Renal cortical epithelial cell (primary cell): ENCODE measurements at places on chromosomes 2 and 18. TPM values are rescaled to one million over a fixed set of nuclear protein-coding genes. Genes with fewer than 3 reads are reported as not detected.

The AGAP1 gene
- 10.2 and 17.6 TPM in 2 replicates for total RNA-seq

The EPB41L3 gene
- 40.8 and 54.0 TPM in 2 replicates for total RNA-seq

The IMMT gene
- 57.1 and 98.5 TPM in 2 replicates for total RNA-seq

The MARCHF4 gene
- total RNA-seq: 0.15 and 1.2 TPM in 2 replicates

The UCN gene
- 0.70 TPM in 1 of 2 replicates, not detected in the other for total RNA-seq

The DNAH6 gene
- total RNA-seq: under 0.01 and 1.6 TPM in 2 replicates

- peak; percentile 57 for DNase-seq
These were observed 141.6 kb upstream of the TTC39C start for GRCh38 chr18:23872701-23873550.

GRCh38 chr2:135175177-135175576 lies 123.1 kb downstream of the RAB3GAP1 start:
- DNase-seq: no peak

DNA sequence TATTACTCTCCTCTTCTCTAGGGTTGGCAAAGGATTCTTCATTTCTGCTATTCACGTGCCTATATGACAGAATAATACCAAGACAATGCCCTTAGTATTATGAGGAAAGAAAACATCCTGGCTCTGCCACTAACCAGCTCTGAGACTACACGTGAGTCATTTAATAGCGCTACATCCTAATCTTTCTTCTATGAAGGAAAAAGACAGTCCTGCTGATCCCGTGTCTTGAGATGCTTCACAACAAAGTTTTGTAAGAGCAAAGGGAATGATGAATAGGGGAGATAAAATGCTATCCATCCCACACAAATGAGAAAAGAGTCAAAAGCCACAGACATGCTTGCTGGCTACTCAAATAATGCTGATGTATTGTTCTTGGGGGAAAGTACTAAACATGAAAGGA lies 152.8 kb downstream of the PID1 start:
- no peak for DNase-seq

- DNase-seq: peak; percentile 3
These were observed 19.2 kb upstream of the GRP start for GRCh38 chr18:59200787-59201186.

GRCh38 chr18:75052475-75052874 lies 156.5 kb downstream of the PTGR3 start:
- no peak for DNase-seq

GRCh38 chr2:181586569-181587081 lies 70.3 kb downstream of the CERKL start:
- peak; percentile 100 for DNase-seq

GRCh38 chr2:60586081-60586480 lies 32.6 kb upstream of the BCL11A start:
- DNase-seq: no peak

- no peak for DNase-seq
These were observed 59.2 kb downstream of the SMAD2 start for GRCh38 chr18:47871288-47871687.

- DNase-seq: no peak
These were observed 116.1 kb upstream of the RAB6C start for GRCh38 chr2:129863350-129863749.

DNA sequence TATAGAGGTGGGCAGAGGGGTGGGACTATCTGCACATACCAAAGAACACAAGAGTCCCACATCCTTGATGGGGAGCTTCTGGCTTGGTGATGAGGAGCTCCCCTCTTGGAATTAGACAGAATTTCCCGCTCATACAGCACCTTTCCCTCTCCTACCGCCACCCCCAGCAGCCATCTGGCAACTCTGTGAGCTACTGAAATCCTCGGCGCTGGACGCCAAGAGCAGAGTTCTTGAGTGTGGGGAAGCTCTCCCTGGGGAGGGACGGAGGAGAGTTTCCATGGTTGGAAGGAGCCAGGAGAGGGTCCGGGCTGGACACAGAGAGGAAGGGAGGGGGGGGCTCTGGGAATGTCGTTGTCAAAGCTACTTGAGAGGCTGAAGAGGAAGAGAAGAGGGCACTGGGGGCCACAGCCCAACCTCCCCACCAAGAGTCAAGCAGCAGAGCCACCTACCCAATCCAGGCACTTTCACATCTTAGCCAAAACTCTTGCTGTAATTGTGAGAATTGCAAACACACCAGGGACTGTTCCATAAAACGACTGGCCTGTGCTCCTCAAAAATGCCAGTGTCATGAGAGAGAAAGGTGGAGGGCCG lies 89.4 kb upstream of the MCFD2 start:
- no peak for DNase-seq

- DNase-seq: no peak
These were observed 888.8 kb upstream of the SOX11 start for GRCh38 chr2:4803396-4803795.

- peak; percentile 76 for DNase-seq
These were observed 996 bp downstream of the TGFBRAP1 start for GRCh38 chr2:105328281-105329196.

GRCh38 chr2:217948897-217949296 lies 53.9 kb downstream of the TNS1 start:
- no peak for DNase-seq

- DNase-seq: no peak
These were observed 620.2 kb downstream of the KCNJ3 start for GRCh38 chr2:155318710-155319109.

DNA sequence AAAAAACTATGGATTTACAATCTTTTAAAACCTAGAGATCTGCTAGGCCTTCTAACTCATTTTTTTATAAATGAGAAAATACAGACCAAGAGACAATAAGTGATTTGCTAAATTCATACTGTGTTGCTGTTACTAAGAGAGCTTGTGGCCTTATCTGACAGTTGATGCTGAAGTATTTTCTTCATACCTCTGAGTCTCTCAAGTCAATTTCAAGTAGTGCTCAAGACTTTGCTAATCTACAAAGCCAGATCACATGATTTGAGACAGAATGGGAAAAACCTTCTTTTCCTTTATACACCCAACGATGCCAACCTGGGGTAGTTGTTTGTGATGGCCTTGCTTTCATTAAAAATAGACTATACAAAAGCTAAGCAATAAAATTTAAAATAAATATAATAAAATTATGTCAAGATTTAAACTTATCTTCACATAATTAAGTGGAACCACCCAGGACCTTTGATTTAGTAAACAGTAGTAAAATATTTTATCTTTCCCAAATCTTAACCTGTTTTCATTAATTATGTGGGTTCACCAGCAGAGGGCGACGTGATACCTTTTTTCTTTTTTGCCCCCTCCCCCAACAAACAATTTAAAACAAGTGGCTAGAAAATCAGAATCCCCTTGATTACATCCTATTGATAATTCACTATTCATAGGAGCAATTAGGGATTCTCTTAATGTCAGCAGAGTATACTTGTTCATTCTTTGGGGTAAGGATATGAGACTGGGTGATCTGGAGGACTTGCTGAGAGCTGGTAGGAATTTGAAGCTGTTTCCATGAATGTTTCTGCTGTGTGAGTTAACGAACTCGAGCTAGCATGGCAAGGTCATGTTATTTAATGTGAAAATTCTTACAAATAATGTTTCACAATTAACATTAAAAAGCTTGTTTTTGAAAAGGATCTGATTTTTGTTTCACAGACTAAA lies 49.6 kb upstream of the SLC5A7 start:
- DNase-seq: peak; percentile 6

DNA sequence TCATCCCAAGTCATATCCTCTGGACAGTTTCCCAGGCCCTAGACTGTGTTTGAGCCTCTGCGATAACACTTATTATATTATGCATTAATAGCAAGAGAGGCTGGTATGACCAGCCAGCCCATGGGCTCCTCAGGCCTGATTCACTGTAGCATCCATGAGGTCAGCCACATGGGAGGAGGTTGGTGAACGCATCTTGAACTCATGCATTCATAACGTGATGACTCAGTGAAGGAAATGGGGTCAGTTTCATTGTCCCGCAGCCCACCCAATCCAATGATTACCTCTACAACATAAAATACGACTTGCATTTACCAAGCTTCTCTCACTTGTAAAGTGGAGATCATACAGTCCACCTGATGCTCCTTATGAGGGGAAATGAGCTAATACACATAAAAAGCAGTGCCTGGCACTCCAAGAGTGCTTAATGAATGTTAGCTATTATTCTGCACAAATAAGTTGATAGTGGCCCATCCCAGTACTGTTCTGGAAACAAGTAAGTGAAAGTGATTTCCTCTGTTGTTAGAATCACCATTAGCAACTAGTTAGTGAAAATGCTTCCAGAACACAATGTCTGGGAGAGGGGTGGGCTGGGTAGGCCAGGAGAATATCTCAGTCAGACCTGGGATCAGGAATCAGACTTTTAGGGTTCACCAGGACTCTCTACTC lies 46.1 kb upstream of the CELF4 start:
- DNase-seq: no peak

DNA sequence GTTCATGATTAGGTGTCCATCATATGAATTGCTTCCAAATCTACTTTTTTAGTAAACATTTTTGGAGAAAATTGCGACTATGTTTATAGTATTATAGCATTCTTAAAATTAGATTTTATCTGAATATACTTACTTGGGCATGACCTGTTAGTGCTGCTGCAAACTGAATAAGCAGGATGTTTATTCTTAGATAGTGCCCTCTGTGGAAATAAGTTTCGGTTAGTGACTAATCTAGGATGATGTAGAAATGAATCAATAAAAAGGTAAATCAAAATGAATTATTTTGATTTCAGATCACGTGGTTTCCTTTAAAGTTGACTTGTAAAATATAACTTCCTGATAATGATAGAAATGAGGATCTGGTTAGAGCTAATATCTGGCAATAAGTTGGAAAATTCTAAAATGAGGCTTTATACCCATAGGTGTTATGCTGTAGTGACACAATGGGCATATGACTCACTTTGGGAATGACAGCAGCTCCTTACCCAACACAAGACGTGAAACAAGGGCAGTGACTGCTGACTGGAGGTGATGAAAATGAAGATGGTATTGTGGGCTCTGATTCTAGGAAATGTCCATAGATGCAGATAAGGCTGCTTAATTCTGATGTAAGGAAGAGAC lies 165.8 kb upstream of the TCF4 start:
- DNase-seq: peak; percentile 13

DNA sequence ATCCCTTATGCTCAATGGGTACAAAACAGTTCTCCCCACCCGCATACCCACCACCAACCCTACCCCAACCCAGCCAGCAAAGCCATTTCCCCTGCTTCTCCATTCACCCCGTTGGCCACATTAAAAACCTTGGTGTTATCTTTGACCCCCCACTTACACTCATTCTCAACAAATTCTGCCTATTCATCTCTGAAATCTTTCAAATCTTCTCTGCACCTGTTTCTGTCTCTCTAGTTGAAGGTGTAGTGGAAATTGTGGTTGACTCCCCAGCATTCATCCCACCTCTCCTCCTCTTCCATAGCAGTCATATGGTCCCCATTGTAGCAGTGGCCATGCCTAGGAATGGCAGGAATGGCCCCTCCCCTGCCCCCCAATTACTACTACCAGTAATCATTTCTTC lies 20.5 kb upstream of the TET3 start:
- DNase-seq: no peak
